Fibroblast of pulmonary artery (primary cell): ENCODE measurements at places on chromosomes 2 and 18.

DNA sequence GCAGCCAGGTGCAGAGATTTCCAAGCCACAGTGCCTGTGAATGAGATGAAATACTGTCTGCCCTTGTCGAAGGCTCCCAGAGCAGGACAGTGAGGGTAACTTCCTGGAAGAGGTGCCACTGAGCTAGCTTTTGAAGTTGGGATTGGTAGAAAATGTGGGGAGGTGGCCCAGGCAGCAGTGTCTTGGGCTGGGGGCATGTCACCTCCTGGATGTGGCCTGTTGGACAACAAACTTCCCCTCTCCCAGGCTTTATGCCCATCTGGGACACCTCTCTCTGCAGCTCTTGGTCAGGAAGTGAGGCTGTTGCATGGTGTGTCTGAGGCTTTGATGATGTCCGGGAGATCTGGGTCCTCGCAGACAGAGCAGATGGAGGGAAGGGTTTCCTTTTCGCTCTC, 151.4 kb downstream of the DYSF start:
- no peak for DNase-seq

DNA sequence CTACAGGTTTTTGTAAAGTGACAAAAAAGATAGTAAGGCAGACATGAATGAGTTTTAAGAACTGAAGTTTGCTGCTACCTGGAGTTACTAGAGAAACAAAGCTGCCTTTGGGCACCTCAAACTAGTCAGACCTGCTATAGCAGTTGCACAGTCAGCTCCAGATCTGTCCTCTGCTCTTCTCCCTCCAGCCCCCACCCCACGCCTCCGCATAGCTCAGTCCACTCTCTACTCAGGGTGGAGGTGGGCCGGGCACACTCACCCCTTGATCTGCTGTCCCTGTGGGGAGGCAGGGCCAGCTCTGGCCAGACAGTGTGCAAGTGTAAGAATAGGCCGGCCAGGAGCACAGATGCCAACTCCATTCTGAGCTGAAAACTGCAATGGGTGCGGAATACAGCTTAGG, 4.1 kb downstream of the SERTAD2 start:
- DNase-seq: no peak

DNA sequence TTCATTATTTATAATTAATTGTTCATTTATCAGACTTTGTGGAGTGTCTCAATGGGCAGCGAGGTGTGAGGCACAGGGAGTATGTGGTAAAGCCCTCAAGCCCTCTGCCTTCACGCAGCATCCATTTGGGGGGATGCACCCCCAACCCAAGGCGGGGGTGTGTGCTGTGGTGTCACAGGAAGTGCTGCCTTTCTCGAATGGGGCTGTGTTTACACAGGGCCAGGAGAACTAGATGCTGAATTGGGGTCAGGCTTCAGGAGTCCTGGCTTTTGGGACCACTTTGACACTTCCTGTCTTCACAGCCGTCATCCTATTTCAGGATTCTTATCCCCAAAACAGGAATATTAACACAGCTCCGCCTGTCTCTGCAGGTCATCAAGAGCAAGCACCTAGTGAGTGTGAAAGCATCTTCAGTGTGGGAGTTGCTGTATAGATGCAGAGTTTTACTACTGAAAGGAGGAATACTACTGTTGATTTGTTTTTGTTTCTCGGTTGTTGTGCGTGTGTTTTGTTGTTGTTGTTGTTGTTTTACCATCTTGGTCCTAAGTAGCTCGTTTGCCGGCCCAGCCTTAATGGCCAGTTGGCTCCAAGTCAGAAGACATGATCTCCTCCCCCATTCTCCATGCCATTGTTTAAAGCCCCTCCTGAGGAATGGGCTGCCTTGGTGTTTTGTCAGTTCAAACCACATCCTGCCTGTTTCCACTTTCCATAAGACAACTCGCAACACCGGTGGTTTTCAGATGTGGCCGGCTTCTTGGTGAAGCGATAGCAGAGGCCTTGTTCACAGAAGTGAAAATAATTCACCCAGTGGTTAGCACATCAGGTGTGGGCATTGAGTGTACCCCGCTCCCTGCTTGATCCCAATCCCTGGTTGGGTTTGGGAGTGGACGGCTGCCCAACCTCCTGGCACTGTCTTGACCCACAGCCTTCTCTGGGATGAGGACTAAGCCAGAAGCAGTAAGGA, 221.3 kb downstream of the BCL2 start:
- no peak for DNase-seq

DNA sequence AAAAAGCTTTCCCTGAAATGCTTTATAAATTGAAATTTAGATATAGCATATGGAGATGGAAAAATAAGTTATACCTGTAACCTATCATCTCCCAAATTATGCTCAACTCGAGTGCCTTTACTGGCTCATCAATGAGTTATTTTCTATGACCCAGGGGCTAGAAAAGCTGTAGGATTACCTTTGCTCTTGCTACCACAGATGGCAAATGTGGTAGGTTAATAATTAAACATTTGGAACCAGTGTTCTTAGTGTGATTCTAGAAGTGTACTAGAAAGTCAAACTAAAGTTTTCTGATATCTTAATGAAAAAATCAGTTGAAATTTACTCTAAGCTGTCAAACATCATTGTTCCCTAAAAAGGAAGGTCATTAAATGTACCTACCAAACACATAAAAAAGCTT, 22.5 kb downstream of the ALS2 start:
- DNase-seq: no peak

GRCh38 chr2:6826081-6826913, 39.4 kb downstream of the CMPK2 start:
- peak; percentile 81 for DNase-seq

- no peak for DNase-seq
Measured at GRCh38 chr18:32439802-32440201, 30.9 kb downstream of the GAREM1 start.

DNA sequence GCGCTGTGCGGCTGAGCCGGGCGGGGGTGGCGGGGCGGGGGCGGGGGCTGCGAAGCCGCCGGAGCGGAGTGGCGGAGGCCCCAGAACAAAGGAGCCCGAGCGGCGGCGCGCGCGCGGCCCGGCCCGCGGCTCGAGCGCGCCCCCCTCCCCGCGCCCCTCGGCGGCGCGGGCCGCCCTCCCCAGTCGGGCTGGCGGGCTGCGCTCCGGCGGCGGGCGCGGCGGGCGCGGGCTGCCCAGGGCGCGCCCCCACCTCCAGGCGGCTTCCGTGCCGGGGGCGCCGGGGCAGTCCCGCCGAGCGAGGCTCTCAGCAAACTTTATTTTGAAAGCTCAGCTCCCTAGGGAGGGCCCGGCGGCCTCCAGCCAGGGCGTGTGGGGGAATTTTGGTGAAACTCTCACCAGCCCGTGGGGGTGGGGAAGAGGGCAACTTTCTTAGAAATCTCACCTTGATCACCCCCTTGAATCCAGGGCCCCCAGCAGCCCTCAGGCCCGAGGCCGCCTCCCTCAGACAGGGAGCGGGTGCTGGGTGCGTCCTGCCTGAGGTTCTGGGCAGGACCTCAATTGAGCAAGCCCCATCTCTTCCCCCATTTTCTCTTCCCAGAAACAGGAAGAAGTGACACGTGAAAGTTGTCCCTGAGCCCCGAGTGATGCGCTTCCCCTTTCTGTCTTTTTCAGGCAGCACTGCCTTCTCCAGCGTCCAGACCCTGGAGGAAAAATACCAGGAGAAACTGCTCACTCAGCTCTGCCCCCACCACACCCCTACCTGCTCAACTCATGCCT, 786 bp downstream of the TET3 start:
- no peak for DNase-seq

DNA sequence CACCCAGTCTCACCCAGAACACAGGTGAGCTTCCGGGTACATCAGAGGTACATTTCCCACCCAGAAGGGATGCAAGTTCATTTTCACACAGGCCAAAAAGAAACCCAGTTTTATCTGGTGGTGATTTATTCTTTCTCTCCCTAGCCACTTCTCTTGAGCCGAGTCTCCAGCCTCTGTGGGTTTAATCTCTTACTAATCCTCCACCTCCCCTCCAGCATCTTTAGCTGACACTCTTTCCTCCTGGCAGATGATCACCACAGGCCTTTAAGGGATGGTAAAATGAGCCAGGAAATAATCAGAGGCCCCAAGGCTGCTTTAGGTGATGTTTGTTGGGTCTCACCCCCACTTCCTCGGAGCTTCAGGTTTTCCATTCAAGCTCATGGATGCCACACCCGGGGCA, 145.7 kb upstream of the DLX2 start:
- DNase-seq: no peak

DNA sequence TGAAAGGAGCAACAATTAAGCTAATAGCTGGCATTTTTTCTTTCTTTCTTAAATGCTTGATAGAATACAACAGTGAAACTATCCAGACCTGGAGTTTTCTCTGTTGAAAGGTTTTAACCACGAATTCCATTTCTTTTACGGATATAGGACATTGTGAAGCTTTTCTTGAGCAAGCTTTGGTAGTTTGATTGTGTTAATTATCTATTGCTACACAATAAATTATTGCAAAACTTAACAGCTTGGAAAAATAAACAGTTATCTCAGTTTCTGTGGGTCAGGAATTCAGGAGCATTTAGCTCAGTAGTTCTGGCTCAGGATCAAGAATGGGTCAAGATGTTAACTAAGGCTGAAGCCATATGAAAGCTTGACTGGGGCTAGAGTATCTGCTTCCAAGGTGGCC, 11.7 kb downstream of the PHOSPHO2 start:
- peak; percentile 81 for DNase-seq

DNA sequence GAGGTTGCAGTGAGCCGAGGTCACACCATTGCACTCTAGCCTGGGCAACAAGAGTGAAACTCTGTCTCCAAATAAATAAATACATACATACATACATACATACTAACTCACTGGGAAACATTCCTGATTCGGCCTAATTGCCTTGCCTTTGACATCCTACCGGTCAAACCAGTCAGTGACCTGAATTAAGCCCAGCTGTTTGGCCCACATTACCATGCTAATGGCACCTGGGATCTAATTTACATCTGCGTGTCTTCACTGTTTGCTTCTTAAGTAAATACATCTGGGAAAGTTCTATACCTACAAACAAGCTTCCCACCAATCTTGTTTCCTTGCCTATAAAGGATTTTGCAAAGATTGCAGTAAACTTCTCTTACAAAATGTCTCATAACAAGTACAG, 230.2 kb upstream of the ZC3H15 start:
- no peak for DNase-seq

DNA sequence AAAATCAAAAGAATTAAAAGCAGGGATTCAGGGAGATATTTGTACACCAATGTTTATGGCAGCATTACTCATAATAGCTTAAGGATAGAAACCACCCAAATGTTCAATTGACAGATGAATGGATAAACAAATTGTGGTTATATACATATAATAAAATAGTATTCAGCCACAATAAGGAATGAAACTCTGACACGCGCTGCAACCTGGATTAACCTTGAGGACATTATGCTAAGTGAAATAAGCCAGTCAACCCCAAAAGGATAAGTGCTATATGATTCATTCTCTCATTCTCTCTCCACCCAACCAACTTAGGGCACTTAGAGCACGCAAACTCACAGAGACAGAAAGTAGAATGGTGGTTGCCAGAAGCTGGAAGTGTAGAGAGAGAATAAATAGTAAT, 216.8 kb upstream of the SLC14A2 start:
- no peak for DNase-seq

DNA sequence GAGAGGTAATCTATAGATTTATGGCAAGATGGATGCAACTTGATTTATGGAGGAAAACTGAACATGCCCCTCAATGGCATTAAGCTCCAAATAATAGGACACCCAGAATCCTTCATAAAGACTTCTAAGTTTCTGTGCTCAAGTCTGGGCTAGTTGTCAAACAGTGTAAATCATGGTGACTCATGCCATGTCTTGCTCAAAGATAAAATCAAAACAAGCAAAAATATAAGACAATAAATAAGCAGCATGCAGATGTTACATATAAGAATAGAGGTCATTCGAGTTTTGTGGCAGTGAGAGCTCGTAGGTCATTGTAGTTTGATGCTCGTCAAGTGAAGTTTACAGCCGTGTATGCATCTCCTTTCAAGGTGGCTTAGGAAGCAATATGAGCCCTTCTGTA, 403.2 kb downstream of the THSD7B start:
- peak; percentile 15 for DNase-seq

DNA sequence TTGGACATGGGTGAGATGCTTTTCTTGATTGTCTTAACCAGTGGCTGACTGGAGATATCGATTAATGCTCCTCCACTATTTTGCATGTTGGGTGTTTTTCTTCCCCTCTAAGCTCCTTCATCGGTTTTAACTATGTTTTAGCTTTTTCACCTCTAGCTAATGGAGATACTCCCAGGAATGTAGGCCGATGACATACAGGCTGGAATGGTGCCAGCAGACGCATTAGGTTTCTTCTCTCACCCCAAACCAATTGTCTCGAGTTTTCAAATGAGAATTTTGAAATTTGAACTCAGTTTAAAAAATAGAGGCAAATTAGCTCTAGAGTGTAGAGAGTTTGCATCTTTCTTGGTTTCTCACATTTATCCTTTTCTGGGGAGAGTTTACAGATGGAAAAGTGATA, 247.6 kb downstream of the RPRM start:
- no peak for DNase-seq

DNA sequence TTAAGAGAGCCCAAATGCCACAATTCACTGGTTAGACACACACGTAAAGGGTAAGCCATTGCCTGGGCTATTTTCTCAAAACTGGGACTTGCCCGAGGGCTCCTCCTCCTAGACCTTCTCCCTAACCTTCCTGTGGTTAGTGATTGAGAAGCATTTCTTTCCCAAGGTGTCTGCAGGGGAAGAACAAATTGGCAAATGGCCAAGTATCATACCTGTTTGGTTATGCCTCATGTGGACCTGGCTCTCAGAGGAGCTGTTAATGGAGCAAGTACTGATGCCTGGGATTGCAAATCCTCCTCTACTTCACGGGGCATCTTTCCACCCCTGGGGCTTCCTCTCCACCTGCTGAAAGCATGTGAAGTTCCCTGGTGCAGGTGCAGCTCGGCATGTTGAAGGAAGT, 187.5 kb upstream of the CYRIA start:
- no peak for DNase-seq

DNA sequence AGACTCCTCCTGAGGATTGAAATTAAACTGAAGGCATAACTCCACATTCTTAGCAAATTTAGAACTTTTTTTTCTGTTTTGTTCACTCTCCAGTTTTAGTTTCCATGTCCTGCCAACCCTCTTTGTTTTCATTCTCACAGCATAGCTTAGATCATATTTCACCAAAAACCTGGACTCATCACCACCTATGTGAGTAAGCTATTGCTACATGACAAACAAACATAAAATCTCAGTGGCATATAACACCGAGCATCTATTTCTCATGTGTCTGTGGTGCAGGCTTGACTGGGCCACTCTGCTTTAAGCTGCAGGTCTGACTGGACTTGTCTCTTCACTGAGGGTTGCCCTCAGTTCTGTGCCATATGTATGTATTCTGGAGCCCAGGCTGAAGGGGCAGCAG, 385.2 kb downstream of the ARHGAP15 start:
- no peak for DNase-seq

DNA sequence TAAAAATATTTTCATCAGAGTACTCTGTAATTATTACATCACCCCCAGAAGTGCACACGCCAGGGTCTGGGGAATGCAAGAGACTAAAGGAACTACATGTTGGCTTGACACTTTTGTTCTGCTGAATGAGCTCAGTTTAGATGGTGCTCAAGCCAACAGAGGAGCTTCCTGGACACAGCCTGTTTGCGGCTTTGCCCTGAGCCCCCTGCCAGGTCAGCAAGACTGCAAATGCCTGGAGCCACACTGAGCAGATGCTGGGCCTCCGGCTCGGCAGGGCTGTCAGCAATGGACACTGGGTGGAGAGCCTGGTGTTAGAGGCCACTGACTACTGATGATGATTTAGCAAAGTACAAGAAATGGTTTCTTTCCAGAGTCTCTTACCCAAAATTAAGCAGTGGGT, 31.9 kb downstream of the PTPN18 start:
- no peak for DNase-seq
